Lung (tissue), 17 donors: ENCODE measurements at places on chromosomes 12 and 14.

GRCh38 chr14:54728700-54729527 lies 162.0 kb downstream of the SAMD4A start:
- no peak overlapping the region for H3K4me3 ChIP-seq
- H3K27ac ChIP-seq: no peak overlapping the region
- DNase-seq: no peak
- no peaks in the 10 kb centered on the region for H3K36me3 ChIP-seq

- H3K27me3 ChIP-seq: peaks cover 31% of the 10 kb centered on the region
- no peaks in the 10 kb centered on the region for H3K4me1 ChIP-seq
- H3K27ac ChIP-seq: no peak overlapping the region
Measured at GRCh38 chr12:107779077-107779831, 4.8 kb downstream of the ASCL4 start.

DNA sequence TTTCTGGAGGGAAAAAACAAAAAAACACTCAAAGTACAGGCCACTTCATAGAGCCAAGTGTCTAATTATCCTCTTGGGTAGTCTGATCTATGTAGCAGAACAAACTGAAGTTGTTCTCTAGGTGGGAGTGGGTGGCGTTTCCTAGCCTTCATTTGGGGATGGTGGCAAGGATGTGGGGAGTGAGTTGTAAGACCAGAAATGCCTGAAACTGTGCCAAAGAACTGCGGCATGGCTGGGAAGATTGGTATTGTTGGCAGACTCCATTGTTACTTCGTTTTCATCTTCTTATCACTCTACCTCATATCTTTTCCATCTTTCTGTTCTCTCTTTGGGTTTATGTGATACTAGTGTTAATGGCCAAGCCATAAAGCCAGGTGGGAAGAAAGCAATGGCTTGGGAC lies 177.3 kb upstream of the DDHD1 start:
- H3K4me3 ChIP-seq: no peak overlapping the region
- no peaks in the 10 kb centered on the region for H3K4me1 ChIP-seq
- H3K27me3 ChIP-seq: no peaks in the 10 kb centered on the region
- H3K36me3 ChIP-seq: no peaks in the 10 kb centered on the region
- DNase-seq: no peak

- no peaks in the 10 kb centered on the region for H3K4me1 ChIP-seq
- no peak overlapping the region for H3K4me3 ChIP-seq
- no peak overlapping the region for H3K27ac ChIP-seq
- DNase-seq: no peak
- H3K36me3 ChIP-seq: no peaks in the 10 kb centered on the region
Measured at GRCh38 chr14:21704338-21704737, 30.7 kb upstream of the OR4E1 start.

GRCh38 chr12:120914794-120915193 lies 10.6 kb upstream of the SPPL3 start:
- no peaks in the 10 kb centered on the region for H3K4me1 ChIP-seq
- H3K36me3 ChIP-seq: no peaks in the 10 kb centered on the region
- no peak overlapping the region for H3K27ac ChIP-seq
- no peak for DNase-seq
- H3K27me3 ChIP-seq: no peaks in the 10 kb centered on the region
- H3K4me3 ChIP-seq: no peak overlapping the region

DNA sequence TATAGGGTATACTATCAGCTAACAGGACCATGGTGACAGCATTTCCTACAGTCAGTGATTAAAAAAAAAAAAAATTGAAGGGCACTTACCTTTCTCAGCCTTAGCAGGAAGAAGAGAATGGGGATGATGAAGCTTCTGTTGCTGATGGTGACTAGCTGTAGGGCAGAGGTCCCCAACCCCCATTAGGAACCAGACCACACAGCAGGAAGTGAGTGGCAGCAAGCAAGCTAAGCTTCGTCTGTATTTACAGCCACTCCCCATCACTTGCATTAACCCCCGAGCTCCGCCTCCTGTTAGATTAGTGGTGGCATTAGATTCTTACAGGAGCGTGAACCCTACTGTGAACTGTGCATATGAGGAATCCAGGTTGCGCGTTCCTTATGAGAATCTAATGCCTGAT lies 91.3 kb upstream of the USP44 start:
- H3K4me1 ChIP-seq: peaks cover 3% of the 10 kb centered on the region
- DNase-seq: no peak
- H3K27ac ChIP-seq: no peak overlapping the region
- H3K4me3 ChIP-seq: no peak overlapping the region
- H3K36me3 ChIP-seq: no peaks in the 10 kb centered on the region

- H3K36me3 ChIP-seq: no peaks in the 10 kb centered on the region
- no peak for DNase-seq
- H3K4me3 ChIP-seq: no peak overlapping the region
- peaks cover 1% of the 10 kb centered on the region for H3K4me1 ChIP-seq
- no peak overlapping the region for H3K27ac ChIP-seq
Measured at GRCh38 chr12:32290411-32290810, 108.9 kb upstream of the FGD4 start.

GRCh38 chr14:92040431-92041051 lies 682 bp upstream of the TRIP11 start:
- peak overlapping the region; percentile 91 for H3K27ac ChIP-seq
- DNase-seq: peak; percentile 41
- H3K4me3 ChIP-seq: peak overlapping the region; percentile 76

GRCh38 chr14:100830681-100831080 lies 4.8 kb downstream of the MEG3 start:
- no peaks in the 10 kb centered on the region for H3K4me1 ChIP-seq
- no peak overlapping the region for H3K4me3 ChIP-seq
- H3K27me3 ChIP-seq: no peaks in the 10 kb centered on the region
- no peaks in the 10 kb centered on the region for H3K36me3 ChIP-seq
- no peak overlapping the region for H3K27ac ChIP-seq
- no peak for DNase-seq

GRCh38 chr12:66963901-66964300 lies 285.0 kb upstream of the GRIP1 start:
- no peaks in the 10 kb centered on the region for H3K36me3 ChIP-seq
- DNase-seq: no peak
- no peaks in the 10 kb centered on the region for H3K4me1 ChIP-seq
- no peak overlapping the region for H3K27ac ChIP-seq
- H3K4me3 ChIP-seq: no peak overlapping the region
- H3K27me3 ChIP-seq: no peaks in the 10 kb centered on the region

GRCh38 chr14:102554821-102555819 lies 37.3 kb upstream of the RCOR1 start:
- DNase-seq: peak; percentile 64
- peak overlapping the region; percentile 85 for H3K27ac ChIP-seq
- H3K27me3 ChIP-seq: no peaks in the 10 kb centered on the region
- no peaks in the 10 kb centered on the region for H3K36me3 ChIP-seq
- peak overlapping the region; percentile 65 for H3K4me3 ChIP-seq
